NCI-H1048 (cell line): ENCODE measurements at places on chromosomes 4 and X.

DNA sequence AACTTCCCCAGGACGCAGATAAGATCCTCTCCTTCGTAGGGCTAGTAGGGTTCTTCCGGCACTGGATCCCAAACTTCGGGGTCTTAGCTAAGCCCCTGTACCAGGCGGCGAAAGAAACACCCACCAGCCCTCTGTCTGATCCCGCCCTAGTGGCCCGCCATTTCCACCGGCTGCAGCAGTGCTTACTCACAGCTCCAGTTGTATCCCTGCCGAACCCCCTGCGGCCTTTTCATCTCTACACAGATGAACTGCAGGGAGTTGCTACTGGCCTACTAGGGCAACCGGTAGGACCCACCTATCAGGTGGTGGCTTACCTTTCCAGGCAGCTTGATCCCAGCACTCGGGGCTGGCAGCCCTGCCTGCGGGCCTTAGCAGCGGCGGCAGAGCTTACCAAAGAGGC, 961.2 kb downstream of the RPA4 start:
- DNase-seq: no peak

DNA sequence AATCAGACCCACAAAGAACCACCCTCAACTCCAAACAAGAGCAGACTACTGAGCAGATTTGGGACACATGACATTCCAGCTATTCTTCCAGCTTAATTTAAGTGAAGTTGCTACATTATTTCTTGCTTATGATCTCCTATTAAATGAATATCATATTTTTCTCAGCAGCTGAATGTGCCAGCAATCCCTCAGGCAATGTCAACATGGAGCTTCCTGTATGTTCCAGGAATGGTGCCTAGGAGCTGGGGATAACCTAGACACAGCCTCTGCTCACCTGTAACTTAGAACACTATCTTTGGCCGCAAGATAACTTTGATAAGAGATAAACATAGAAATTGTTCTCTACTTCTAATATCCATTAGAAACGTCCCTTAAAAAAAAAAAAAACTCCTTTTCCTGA, 274.4 kb upstream of the RASGEF1B start:
- DNase-seq: no peak

DNA sequence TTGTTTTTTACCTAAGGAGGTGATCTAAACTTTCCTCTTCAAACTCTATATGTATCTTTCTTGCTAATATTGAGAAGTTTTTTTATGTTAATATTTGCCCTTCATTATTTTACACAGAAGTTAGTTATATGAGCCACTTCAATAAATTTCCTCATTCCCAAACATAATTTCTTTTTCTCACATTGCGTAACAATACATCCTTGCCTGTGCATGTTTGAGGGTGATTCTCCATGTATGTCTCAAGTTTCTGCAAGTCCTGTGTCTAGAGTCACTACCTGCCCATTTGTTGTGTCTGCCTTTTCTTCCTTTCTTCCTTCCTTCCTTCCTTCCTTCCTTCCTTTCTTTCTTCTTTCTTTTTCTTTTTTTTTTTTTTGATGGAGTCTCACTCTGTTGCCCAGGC, 2057.9 kb downstream of the PCDH7 start:
- DNase-seq: no peak

DNA sequence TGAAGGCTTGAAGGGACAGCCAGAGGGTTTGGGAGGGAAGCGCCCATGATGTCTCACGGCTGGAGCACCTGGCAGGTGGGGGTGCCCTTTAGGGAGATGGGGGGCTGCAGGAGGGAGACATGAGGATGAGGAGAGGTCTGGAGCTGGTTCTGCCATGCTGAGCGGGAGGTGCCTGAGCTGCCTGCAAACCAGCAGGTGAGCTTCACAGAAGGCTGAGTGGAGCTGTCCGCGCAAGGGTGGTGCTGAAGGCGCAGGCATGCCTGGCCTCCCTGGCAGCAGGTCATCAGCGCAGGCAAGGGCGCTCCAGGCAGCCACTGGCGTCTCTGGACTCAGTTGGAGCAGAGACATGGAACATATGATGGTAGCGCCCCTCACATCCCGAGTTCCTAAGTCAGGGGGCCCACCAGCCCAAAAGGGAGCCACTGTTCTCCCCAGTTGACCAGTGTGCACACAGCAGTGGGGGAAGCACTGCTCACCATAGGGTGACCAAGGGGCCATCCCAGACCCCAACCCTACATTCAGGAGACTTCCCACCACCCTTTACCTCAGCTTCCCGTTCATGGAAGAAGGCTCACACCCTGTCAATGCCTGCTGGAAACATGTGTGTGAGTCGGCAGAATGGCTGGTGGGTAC, 25.8 kb downstream of the ADRA2C start:
- DNase-seq: no peak

- no peak for DNase-seq
Measured at GRCh38 chrX:9368262-9368661, 96.6 kb upstream of the TBL1X start.

GRCh38 chr4:53804719-53805118, 213.4 kb upstream of the LNX1 start:
- DNase-seq: no peak

- DNase-seq: no peak
Measured at GRCh38 chr4:104966349-104967033, 180.2 kb upstream of the TET2 start.

- no peak for DNase-seq
Measured at GRCh38 chr4:140238351-140239056, 84.5 kb upstream of the MAML3 start.

GRCh38 chrX:134545510-134545909, 85.5 kb downstream of the HPRT1 start:
- no peak for DNase-seq

DNA sequence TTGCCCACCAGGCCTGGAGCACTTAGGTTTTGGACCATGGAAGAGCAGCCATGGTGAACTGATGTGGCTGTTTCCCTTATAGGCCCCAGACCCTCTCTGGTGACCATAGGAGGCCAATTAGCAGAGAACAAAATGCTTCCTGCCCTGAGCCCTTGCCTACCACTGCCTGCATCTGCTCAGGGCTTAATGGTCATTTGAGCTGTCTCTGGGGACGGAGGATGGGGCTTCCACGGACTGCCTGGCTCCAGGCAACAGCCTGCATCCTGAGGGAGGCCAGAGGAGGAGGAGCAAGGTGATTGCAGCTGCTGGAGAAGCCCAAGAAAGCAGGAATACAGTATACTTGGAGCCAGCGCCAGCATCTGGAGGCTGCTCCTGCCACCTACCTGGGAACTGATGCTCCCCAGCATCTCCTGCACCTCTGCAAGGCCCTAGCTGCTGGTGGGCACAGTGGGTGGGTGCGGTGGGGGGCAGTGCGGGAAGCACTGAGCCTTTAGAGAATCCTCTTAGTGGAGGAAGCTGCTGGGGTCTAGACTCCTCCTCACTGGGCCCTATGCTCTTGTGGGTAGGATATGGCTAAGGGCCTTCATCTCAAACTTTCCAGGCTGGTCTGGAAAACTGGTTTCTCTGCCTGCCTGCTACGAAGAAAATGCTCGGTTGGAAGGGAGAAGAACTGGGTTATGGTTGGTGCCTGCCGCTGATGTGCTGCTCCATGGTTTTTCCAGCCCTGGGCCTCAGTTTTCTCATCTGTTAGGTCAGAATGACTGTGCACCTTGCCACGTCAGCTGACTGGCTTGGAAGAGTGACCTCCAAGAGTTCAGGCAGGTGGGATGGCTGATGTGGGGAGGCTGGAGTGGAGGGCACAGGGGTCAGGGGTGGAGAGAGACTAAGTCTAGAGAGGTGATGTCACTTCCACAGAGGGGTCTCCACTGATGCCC, 158.8 kb upstream of the PJA1 start:
- DNase-seq: no peak

GRCh38 chrX:54048412-54048811, 4.1 kb upstream of the PHF8 start:
- DNase-seq: no peak

- no peak for DNase-seq
Measured at GRCh38 chrX:129759576-129760061, 20.1 kb upstream of the SASH3 start.

DNA sequence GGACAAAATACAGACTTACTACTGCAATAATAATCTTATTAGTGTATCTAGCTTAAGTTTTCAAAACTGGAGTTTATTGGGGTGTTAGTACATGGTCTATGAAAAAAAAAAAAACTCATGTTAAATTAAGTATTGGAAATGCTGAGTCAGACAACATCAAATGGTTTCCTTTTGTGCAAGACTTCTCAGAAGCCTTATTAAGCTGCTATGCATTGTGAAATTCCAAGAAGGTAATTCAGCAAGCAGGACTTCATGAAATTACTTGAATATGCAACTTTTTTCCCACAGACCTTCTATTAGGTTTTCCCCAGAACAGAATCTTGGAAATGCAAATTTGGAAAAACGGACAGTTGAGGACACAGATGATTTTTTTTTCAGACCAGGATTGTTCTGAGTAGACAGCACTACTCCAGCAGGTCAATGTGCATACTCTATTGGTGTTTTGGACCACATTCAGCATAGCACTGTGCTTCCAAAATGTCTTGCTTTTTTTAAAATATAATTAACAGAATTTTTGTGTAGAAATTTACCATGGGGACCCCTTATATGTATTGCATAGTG, 568.8 kb upstream of the TENM3 start:
- no peak for DNase-seq

GRCh38 chr4:182245041-182245440, 1.8 kb downstream of the TENM3 start:
- no peak for DNase-seq

- DNase-seq: no peak
Measured at GRCh38 chr4:6594826-6595355, 19.9 kb downstream of the MAN2B2 start.

DNA sequence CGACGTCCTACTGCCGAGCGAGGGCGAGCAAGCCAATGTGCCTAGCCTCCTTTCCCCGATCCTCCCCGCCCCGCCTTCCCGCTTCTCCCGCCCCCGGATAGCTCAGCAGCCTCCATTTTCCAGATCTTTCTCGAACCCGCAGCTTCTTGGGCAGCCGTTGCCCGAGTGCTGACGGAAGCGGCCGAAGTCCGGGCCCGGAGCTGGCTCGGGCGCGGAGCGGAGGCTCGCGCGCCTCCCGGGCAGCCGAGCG, 172 bp upstream of the HSPA4L start:
- DNase-seq: peak; percentile 66

DNA sequence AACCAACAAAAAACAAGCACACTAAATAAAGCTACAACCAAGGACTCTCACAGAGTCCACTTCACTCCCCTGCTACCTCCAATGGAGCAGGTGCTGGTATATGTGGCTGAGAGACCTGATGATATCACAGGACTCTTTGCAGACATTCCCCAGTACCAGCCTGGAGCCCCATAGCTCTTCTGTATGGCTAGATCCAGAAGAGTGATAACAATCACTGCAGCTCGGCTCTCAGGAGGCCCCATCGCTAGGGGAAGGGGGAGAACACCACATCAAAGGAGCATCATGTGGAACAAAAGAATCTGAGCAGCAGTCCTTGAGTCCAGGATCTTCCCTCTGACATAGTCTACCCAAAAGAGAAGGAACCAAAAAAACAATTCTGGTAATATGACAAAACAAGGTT, 237.1 kb upstream of the TLL1 start:
- no peak for DNase-seq

DNA sequence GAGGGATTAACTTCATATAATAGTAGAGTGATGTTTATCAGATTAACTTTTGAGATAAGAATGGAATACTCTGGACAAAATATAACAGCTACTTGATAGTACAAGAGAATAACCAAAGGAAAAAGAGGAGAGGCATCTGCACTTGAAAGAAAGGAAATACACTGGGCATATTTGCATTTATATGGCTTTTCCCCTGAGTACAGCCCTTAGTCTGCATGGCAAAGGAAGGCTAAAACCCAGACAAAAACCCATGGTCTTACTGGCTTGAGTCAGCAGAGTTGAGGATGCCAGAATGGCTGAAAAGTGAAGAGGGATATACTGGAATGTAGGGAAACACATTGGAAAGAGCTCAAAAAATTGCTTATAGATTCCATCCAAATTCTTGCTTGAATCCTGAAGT, 101.6 kb downstream of the COL4A5 start:
- no peak for DNase-seq

GRCh38 chr4:170307182-170307581, 217.4 kb upstream of the AADAT start:
- DNase-seq: no peak

- DNase-seq: no peak
Measured at GRCh38 chr4:54001668-54002365, 62.6 kb downstream of the CHIC2 start.

DNA sequence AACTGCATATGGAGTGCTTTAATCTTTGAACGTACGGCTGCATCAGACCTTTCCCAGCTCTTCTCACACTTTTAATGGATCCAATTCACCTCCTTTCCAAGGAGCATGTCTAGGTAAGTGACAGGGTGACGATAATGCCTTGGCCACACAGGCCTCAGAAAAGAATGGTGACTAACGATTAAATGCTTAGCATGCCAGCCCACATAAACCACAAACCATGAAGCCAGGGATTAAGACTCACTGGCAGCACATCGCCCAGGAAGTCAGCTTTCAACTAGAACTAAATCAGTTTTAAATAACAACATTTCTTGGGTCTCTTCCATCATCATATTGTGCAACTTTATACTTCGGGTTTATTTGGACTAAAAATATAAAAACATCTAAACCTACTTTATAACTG, 28.7 kb downstream of the INPP4B start:
- no peak for DNase-seq

DNA sequence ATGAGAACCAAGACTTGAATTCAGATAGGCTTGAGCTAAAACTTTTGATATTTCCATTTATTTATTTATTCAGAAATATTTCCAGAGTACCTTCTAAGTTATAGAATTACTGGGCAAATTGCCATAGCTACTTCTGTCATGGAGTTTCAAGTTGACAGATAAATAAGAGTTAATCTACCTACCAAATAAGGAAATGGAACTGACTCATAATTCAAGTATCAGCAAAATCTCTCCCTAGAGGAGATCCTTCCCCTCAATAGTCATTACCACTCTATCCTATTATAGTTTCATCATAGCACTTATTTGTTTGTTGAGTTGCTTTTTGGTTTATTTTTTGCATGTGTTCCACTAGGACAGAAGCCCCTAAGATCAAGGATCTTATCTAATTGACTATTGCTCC, 48.8 kb upstream of the CCSER1 start:
- no peak for DNase-seq

DNA sequence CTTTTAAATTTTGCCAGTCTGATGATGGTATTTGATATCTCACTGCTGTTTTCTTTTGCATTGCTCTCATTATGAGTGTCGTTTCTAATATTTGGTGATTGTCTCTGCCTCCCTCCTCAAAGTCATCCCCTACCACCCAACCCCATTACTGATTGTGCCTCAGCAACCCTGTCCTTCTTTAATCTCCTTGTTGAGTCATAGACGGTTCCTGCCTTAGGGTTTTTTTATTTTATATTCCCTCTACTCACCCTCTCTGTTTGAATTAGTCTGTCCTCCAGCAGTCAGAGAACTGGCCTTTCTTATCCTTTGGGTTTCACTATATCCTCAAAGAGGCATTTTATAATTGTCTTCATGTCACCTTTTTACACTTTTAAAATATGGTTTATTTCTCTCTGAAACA, 409.3 kb upstream of the CPEB2 start:
- no peak for DNase-seq

GRCh38 chrX:131061306-131061705, 3.2 kb downstream of the ARHGAP36 start:
- DNase-seq: no peak
